Activated effector memory CD4-positive, alpha-beta T cell treated with anti-CD3 and anti-CD28 coated beads, Interleukin-2, amount 50 U/mL, for 16 hours (primary cell): ENCODE measurements at places on chromosomes 11 and 22.

GRCh38 chr11:102643941-102644340 lies 18.8 kb upstream of the MMP20 start:
- DNase-seq = no peak

- no peak for DNase-seq
These were observed 6.7 kb upstream of the CD6 start for GRCh38 chr11:60964801-60965200.

DNA sequence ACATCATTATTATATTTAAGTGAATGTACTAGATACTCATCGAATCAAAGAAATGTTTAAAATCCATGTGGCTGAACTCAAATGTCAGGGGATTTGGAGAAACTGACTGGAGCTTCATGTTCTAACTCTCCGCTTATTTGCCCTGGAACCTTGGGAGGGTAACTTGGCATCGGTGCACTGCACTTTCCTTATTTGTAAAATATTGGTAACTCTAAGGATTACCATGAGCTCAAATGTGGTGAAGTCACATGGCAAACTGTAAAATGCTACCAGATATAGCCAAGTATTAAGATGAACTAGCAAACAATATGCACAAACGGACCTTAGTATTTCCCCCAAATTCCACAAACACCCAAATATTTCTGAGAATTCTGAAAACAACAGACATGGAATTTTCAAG lies 75.6 kb downstream of the ETS1 start:
- DNase-seq = no peak

DNA sequence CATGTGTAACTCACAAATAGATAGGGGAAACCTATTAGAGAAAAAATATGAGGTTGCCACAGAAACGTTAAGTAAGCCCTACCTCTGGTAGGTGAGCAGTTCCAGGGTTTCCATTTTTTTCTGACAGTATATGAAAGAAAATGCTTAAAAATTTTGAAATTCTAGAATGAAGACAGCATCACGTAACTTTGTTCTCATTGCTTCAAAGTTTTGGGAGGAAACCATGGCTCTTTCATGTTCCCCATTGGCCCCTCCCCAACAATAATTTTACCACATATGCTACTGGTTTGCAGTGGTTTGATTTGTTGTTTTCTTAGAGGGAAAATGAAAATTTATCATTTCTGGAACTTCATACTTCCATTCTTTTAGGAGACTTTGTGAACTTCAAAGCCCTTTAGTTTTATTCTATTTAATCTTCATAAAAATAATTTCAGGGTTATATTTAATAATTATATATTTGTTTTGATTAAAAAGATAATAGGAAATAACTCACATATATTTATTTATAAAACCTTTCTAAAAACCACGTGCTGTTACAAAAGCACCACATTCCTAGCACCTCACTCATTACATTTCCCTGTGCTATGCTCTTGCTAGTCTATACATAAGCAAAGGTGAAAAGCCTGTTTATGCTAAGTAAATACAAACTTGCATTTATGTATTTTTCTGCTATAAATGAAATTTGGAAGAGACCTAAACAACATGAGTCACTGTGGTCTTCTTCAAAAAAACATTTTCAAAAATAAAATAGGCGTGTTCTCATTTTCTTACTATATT lies 113.4 kb downstream of the CASP12 start:
- no peak for DNase-seq
